HuH-7.5 (cell line): ENCODE measurements at places on chromosomes 4 and X.

DNA sequence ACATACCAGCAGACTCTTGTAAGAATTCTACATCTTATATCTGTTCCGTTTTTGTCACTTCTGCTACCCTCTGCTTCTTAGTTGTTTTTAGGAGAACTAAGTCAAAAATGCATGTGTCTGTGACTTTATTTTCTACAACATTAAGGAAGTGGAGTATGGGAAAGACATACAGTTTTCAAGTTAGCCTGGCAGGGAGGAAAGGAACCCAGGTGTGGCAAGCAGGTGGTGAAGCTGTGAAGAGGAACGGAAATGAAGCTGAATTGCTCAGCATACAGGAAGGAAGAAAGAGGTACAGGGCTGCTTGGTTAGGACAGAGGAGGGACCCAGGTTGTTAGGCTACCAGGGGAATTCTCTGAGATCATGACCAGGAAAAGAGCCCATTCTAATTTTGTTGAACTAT, 9.4 kb downstream of the GPRIN3 start:
- no peak for DNase-seq

DNA sequence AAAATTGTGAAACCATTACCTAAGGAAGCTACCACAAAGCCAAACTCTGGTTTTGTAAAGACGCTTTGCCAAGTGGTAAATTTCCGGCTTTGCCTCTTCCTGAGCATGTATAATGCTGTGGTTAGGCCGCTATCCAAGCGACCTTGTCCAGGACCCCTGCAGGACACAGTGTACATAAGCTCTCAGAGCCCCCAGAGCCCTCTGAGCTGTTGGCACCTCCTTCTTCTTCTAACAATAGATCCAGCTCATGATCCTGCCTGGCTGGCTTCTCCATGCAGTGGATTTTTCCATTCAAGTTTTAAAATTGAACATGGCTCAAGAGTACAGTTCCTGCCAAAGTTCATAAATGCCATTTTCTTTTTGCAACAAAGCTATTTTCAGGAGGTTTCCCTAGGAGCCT, 326.7 kb downstream of the MAPK10 start:
- DNase-seq: no peak

- DNase-seq: no peak
Measured at GRCh38 chr4:141788169-141788915, 152.0 kb downstream of the IL15 start.

- no peak for DNase-seq
Measured at GRCh38 chr4:87224141-87224923, 3.9 kb upstream of the KLHL8 start.

DNA sequence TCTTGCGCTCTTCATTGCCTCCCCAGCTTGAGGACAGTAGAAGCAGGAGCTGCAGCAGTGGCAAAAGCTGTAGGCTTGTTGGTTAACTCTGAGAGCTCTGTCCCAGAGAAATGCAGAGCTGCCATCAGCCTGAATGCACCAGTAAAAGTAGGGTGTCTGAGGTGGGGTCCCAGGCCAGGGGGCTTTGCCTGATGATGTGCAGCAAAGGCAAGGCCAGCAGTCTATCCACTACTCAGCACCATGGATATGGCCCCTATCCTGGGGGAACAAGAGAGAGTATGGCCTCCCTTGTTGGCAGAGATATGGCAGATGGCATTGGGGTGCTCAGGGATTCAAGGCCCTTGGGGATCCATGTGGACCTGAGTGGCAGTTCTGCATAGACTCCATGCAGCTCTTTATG, 180.2 kb downstream of the HMGN5 start:
- no peak for DNase-seq

GRCh38 chrX:41559235-41560052, 112.3 kb downstream of the NYX start:
- no peak for DNase-seq

DNA sequence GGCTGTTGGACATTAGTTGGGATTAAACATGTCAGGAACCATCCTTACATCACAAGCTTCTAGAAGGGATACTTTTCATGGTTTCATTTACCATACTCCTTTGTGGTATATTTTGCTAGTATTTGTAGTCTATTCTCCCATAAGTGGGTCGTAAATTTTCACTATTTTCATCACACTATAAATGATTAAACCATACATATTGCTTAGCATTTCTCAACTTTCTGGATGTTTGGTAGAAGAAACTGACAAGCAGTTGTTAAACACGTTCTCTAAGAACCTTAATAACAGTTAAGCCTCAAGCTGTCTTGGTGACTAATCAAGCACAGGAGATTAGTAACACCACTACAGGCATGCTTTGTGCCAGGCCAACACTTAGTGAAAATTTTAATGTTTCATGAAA, 375.5 kb downstream of the NAF1 start:
- no peak for DNase-seq

GRCh38 chr4:151408380-151408629, 671 bp upstream of the FHIP1A start:
- peak; percentile 7 for DNase-seq

- no peak for DNase-seq
Measured at GRCh38 chr4:12697970-12698369, 786.2 kb downstream of the RAB28 start.

DNA sequence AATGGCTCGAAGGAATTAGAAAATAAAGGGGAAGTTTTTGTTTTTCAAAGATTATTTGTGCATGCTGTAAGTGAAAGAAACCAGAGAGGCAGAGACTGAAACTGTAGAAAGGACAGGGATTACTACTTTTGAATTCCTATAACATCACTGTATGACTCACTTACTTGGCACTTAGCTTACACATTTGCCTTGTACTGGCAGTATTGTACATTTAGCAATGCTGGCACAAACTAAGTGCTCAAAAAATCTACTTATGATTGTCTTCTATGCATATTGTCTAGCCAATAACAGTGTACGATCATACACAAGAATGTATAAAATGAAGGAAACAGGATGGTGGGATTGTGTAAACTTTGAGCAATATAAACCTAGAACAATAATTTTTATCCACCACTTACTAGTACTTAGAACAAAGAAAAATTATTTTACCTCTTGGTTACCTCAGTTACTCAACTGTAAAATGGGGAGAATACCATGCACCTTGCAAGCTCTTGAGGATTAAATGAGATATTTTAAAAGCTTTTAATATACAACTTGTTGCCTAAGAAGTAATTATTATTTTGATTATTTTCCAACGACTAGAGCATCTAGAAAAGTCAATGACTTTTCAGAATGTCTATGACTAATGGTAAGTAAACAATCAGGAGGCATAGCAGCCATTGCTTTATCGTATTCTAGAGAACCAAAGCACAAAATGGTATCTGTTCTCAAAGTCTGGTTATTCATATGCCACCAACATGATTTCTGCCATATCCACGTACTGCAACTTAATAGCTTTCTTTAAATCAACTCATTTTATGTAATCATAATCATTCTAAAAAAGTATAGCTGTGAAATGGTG, 4.7 kb downstream of the FAM120C start:
- no peak for DNase-seq

- no peak for DNase-seq
Measured at GRCh38 chrX:123274796-123275195, 90.7 kb downstream of the GRIA3 start.

DNA sequence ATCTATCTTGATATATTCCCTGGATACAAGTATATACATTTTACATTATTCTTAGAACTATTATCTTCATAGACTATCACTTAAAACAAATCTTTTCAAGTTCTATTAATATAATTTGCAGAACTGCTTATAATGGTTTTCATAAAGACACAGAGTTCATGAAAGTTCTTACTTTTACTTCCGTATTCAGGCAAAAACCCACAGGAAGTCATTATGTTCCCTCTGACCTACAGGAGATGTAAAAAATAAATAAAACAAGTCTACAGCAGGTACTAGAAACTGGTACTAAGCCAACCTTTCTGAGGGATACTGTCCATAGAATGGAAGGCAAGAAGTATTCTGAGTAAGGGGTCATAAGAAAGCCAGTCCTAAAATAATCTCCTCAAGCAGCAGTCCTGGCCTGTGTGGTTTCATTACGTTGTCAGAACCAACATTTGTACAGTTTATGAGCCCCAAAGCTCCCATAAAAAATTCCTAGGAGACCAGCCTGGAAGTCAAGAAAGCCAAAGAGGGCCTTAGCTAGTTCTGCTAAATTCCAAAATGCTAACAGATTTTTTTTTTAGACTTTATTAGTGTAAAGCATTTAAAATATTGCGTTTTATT, 68.6 kb downstream of the CAMK2D start:
- DNase-seq: no peak

GRCh38 chrX:40019541-40019940, 78.2 kb downstream of the BCOR start:
- DNase-seq: no peak

DNA sequence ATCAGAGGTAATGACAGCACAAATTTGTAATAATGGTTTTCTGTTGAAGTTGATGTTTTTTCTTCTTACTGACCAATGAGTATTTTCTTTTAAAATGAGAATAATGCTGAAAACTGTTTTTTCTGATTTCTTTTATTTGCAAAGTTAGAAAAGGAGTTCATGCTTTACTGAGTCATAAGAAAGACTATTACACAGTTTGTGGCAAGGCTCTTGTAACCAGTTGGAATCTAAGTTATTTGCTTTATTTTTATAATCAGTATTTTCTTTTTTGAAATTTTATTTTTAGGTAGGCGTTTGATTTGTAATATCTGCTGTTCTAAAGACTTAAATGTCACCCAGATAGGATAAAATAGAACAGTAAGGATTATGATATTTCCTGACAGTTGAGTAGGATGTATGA, 25.5 kb downstream of the ANAPC4 start:
- no peak for DNase-seq

DNA sequence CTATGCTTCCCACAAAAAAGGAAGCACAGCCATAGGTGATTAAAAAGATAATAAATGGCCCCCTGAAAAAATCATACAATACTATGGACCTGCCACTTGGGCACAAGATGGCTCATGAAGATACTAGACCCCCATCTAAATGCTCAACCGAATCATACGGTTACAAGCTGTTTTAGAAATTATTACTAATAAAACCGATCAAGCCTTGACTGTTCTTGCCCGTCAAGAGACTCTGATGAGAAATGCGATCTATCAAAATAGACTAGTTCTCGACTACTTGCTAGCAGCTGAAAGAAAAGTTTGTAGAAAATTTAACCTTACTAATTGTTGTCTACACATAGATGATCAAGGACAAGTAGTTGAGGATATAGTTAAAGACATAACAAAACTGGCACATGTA, 40.1 kb upstream of the UGT2B7 start:
- DNase-seq: no peak
